ENCODE measurements at places on chromosomes 1 and 21.

- DNase-seq = no peak
Measured at GRCh38 chr21:40569357-40569756, 277.6 kb downstream of the DSCAM start.

DNA sequence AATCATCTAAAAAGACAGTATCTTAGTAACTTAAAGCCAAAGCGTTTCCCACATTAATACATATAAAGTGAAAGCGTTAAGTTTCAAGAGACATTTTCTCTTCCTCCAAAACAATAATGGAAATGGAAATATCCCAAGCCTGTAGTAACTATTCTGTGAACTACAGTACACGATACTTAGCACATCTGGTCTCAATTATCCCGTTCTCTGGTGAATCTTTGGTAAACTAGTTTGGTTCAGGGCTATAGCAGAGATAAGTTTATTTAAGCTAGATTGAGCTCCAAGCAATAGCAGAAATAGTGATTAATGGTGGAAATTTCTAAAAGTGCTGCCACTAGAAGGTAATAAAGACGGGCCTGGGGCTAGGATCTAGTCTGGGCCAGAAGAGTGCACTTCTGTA is 55.2 kb downstream of the PCNX2 start:
- peak; percentile 53 for DNase-seq

DNA sequence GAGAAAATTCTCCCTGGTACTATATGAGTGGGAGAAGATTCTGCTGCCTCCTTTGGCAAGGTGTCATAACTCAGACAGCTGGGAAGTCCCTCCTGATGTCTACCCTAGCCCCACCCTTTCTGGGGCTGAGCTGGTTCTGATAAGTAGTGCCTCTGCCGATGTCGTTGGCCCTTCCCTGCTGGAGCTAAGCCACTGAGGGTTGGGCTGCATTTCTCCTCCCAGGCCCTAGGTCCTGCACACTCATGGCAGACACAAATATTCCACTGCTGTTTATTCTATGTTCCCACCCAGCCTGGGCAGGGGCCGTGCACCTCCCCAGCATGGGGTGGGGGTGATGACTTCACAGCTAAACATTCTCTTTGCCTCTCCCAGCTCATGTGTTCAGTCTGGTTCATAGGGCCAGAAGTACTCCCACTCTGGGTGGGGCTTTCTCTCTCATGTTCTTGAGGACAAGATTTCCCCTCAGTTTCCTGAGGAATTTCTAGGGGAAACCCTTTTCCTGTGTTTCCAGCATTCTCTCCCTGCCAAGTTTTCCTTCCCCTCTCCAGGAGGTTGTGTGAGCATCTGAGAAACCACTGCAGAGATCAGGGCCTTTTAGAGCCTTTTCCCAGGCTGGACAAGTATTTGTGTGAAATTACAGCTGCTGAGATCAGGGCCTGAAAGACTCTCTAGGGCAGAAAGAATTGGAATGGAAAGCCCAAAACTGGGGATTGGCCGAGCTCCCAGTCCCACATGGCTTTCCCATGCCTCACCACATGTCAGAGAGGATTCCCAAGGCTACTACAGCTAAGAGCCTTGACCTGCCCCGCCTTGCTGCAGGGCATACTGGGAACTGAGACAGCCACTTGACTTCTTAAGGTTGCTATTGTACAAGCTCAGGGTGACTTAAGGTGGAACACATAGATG is 66.2 kb downstream of the ATP2B4 start:
- peak; percentile 83 for DNase-seq

GRCh38 chr1:5950994-5951785 is 41.0 kb downstream of the NPHP4 start:
- DNase-seq = no peak

Measured in fibroblast of skin of left biceps (primary cell).